ENCODE measurements at places on chromosomes 11 and 22.

- no peak for DNase-seq
Measured at GRCh38 chr11:111573821-111574249, 28.4 kb upstream of the SIK2 start.

- DNase-seq: no peak
Measured at GRCh38 chr11:62472063-62472884, 53.4 kb downstream of the SCGB1A1 start.

- DNase-seq: no peak
Measured at GRCh38 chr22:28112548-28113043, 193.5 kb upstream of the PITPNB start.

DNA sequence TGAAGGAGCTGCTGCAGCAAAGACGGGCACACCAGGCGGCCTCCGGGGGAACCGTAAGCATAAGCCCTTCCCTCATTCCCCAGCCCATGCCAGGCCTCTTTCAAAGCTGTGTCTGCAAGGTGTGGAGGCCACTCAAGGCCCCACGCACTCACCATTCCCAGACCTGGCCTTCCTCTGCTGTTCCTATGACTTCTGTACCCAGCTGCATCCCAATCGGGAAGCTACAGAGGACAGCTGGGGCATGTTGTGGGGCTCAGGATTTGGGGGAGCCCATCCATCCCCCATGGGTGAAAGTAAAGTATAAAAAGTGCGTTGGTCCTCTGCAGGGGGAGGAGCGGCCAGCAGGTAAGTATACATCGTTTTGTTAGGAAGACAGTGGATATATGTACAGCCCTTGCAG is 2.2 kb downstream of the POU2AF3 start:
- no peak for DNase-seq

DNA sequence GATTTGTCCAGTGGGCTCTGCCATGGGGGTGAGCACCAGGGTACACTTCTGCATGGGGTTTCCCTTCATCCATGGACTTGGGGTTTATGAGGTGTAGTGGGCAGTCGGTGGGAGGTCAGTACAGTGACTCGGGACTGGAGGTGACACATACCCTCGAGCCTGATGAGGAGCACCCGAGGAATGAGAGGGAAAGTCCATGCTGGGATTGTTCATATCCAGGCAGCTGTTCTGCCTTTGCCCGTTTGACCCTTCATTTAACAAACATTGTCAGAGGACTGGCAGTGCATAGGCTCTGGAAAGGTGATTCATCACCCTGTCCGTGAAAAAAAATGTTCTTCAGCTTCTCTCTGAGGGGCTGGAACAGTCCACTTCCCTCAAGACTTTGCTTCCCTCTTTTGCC is 2.7 kb downstream of the NAV2 start:
- no peak for DNase-seq

- no peak for DNase-seq
Measured at GRCh38 chr11:78424334-78425270, 7.0 kb upstream of the GAB2 start.

DNA sequence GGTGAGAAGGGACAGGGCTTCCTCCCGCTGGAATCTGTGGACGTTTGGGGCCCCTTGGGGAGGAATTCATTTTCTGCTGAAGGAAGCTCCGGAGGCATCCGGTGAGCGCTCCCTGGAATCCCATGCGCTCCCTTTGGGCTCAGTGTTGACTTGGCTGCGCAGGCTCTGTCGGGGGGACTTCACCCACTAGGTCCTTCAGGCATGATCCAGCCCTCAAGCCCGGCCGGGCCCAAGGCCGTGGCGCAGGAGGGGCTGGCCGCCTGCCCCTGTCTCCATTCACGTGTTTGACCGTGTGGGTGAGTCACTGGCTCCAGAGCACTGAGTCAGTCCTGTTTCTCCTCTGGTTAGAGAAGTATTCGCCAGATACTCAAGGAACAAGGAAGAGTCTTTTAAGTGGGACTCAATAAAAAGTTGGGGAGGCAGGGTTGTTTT is 1.4 kb downstream of the CTTN start:
- DNase-seq: no peak

DNA sequence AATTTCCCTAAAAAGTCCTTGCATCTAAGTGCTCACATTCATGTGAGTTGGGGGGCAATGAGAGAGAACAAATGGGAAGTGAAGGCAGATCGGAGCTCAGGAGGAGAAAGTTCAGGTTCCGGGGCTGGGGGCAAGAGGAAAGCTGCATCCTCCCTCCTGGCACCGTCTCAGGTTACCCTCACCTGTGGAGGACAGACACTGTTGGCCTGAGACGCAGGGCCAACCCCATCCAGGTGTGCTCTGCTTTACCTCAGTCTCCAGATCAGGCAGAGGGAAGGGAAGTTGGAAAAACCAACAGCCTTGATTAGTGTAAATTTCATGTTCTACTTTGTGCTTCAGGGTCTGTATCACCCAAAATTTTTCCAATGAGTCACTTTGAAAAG is 146.9 kb downstream of the TRIM29 start:
- no peak for DNase-seq

- DNase-seq: no peak
Measured at GRCh38 chr11:31823644-31824331, 12.7 kb upstream of the PAX6 start.

DNA sequence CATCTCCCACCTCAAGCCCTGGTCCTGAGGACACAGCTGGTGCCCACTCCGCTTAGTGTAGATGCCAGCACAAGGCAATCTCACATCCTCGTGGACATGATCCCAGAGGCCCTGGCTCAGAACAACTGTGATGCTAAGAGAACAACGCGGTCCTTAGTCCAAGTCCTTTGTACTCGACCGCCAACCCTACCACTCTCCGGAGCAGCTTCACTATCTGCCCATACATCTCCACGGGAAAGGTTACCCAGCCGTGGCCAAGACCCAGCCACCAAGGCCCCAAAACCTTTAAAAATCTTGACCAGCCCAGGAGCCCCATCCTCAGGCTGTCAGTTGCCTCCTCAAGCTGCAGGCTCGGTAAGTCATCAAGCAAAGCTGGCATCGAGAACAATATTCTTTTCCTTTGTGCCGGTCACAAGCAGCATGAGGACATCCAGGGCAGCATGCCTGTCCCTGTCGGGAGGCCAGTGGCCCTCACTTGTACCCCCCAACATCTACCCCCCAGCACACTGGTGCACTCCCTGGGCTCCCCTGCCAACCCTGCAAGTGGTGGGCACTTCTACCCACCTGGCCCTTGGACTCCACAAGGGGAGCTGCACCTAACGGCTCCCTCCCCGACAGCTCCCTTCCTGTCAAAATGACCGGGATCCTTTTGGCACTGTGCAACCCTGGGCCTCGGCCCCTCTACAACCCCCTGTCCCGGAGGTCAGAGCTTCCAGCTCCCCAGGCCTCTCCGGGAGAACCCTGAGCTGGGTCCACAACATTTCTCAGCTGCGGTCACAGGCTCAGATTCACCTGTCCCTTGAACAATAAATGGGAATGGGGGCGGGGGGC is 2.5 kb downstream of the OSBPL5 start:
- no peak for DNase-seq

DNA sequence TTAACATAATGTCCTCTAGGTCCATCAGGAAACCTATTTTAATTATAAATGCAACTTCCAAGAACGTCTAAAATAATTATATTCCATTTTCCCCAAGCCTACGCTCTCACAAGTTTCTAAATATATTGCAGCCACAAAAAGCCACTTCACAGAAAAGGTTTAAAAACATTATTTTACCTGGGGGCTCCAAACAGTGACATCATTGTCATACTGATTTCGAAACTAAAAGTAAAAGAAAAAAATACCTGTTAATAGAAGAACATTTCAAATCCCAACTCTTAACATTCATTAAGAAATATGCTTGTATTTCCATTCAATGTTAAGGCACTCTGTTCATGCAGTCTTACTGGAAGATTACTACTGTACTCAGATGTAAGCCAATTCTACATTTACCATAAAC is 1.4 kb downstream of the PSMA1 start:
- DNase-seq: no peak

GRCh38 chr11:66465373-66466224 is 1.1 kb upstream of the PELI3 start:
- DNase-seq: no peak

GRCh38 chr11:47225552-47226400 is 11.0 kb downstream of the DDB2 start:
- DNase-seq: no peak

- DNase-seq: peak; percentile 67
Measured at GRCh38 chr11:46352063-46352841, 5.0 kb downstream of the DGKZ start.

- DNase-seq: no peak
Measured at GRCh38 chr11:77215106-77215505, 86.4 kb downstream of the GDPD4 start.

GRCh38 chr11:100674212-100674611 is 12.9 kb upstream of the ARHGAP42 start:
- DNase-seq: no peak

DNA sequence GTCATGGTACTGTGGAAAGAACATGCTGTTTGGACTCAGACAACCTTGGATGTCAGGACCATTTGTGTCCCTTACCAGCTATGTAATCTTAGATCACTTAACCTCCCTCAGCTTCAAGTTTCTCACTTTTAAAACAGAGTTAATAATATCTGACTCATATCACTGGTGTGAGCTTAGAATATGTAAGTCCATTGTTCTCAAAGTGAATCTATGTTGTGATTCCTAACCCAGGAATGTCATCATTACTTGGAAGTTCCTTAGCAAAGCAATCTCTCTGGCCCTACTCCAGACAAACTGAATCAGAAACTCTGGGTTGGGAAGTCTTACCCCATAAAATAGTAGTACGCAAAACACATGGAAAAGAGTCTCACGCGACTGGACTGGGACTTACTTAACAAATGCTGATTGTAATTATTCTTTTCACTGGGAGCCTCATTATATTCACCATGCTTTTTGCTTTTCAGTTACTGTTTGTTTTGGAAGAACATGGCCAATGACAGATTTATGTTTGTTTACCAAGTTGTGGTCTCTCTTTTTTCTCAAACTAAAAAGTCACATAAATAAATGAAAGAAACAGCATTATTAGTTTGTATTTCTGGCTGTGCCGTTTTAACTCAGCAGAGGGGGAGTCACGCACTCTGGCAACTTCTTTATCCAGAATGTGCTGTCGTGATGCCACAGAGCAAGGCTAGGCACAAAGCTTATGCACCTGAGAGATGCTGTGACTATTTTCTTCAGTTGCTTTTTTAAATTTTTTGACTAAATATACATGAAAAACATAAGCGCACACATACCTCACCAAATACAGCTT is 217.7 kb upstream of the CTSC start:
- DNase-seq: no peak

Data from activated T-helper 1 cell treated with Interleukin-2 at 50 U/mL for 16 hours (primary cell).